Epithelial cell of alveolus of lung (primary cell): ENCODE measurements at places on chromosomes 2 and 18. TPM values are rescaled to one million over a fixed set of nuclear protein-coding genes. Genes with fewer than 3 reads are reported as not detected.

Gene DSC2
- total RNA-seq: 0.96 and 1.7 TPM in 2 replicates

Gene GPR45
- not detected in 2 replicates for total RNA-seq

Gene CYBRD1
- total RNA-seq: 37.9 and 129 TPM in 2 replicates

Gene GULP1
- total RNA-seq: 15.8 and 64.2 TPM in 2 replicates

Gene CCDC138
- total RNA-seq: 3.4 and 3.7 TPM in 2 replicates

Gene MYO1B
- 46.2 and 72.1 TPM in 2 replicates for total RNA-seq

Gene CPS1
- total RNA-seq: 13.4 and 23.7 TPM in 2 replicates

Gene KLHL14
- total RNA-seq: not detected in 2 replicates

Gene PSTPIP2
- total RNA-seq: 3.3 and 11.2 TPM in 2 replicates

Gene MAPRE3
- 4.9 and 9.7 TPM in 2 replicates for total RNA-seq

Gene APOB
- under 0.01 TPM in 1 of 2 replicates, not detected in the other for total RNA-seq

Gene DDX18
- total RNA-seq: 36.4 and 40.7 TPM in 2 replicates

Gene OXER1
- total RNA-seq: 0.13 and 0.32 TPM in 2 replicates

Gene ZAP70
- not detected in 2 replicates for total RNA-seq

Gene C2orf76
- total RNA-seq: 6.3 and 11.6 TPM in 2 replicates

Gene GALNT5
- total RNA-seq: 5.3 and 7.6 TPM in 2 replicates

Gene LCLAT1
- total RNA-seq: 15.5 and 17.8 TPM in 2 replicates

Gene HOXD12
- total RNA-seq: not detected in 2 replicates

Gene UBE2F
- total RNA-seq: 41.0 and 74.6 TPM in 2 replicates

Gene XIRP2
- total RNA-seq: under 0.01 and 0.65 TPM in 2 replicates

Gene ORC4
- total RNA-seq: 32.3 and 91.6 TPM in 2 replicates

Gene RUFY4
- not detected in 2 replicates for total RNA-seq

Gene RASGRP3
- total RNA-seq: 0.56 and 1.9 TPM in 2 replicates

Gene VWA3B
- total RNA-seq: not detected in 2 replicates

Gene PAX8
- total RNA-seq: 1.0 and 1.9 TPM in 2 replicates

Gene PSMA8
- total RNA-seq: not detected in 2 replicates

Gene NGEF
- total RNA-seq: 0.08 and 3.0 TPM in 2 replicates

Gene STPG4
- 1.0 TPM in 1 of 2 replicates, not detected in the other for total RNA-seq

Gene HOXD3
- not detected in 2 replicates for total RNA-seq

Gene FER1L5
- under 0.01 and 0.16 TPM in 2 replicates for total RNA-seq

Gene GDF7
- not detected in 2 replicates for total RNA-seq

Gene HAUS1
- total RNA-seq: 30.5 and 72.9 TPM in 2 replicates

Gene SLC39A10
- total RNA-seq: 30.2 and 36.1 TPM in 2 replicates

Gene STRN
- 8.1 and 11.3 TPM in 2 replicates for total RNA-seq

Gene EFHD1
- total RNA-seq: 0.40 and 2.2 TPM in 2 replicates

Gene DCC
- total RNA-seq: under 0.01 TPM in 1 of 2 replicates, not detected in the other

Gene TMEM178A
- total RNA-seq: 0.39 and 1.8 TPM in 2 replicates

Gene CCDC74B
- total RNA-seq: 5.4 and 17.9 TPM in 2 replicates

Gene UGT1A3
- not detected in 2 replicates for total RNA-seq

Gene SIX3
- not detected in 2 replicates for total RNA-seq

Gene ASB18
- not detected in 2 replicates for total RNA-seq

Gene ALLC
- not detected in 2 replicates for total RNA-seq

Gene DSG1
- not detected in 2 replicates for total RNA-seq

Gene GALNT1
- total RNA-seq: 46.2 and 64.6 TPM in 2 replicates

Gene SULT1C4
- 2.1 and 3.1 TPM in 2 replicates for total RNA-seq

Gene SERPINB13
- total RNA-seq: not detected in 2 replicates

Gene CXCR2
- 0.24 TPM in 1 of 2 replicates, not detected in the other for total RNA-seq

Gene MERTK
- 1.0 and 2.7 TPM in 2 replicates for total RNA-seq

Gene TUBA3E
- not detected in 2 replicates for total RNA-seq

Gene GPR75
- total RNA-seq: 0.52 and 2.1 TPM in 2 replicates
